ENCODE measurements at places on chromosomes 2 and 18. TPM values are rescaled to one million over a fixed set of nuclear protein-coding genes. Genes with fewer than 3 reads are reported as not detected.

Gene ACMSD
- total RNA-seq: not detected

Gene ACSL3
- 66.2 TPM for total RNA-seq

Gene DHRS9
- not detected for total RNA-seq

Gene PRKAG3
- not detected for total RNA-seq

Gene COBLL1
- total RNA-seq: 0.45 TPM
